ENCODE measurements at places on chromosomes 5 and 9. TPM values are rescaled to one million over a fixed set of nuclear protein-coding genes. Genes with fewer than 3 reads are reported as not detected.

GRCh38 chr9:75061169-75061568, 26.8 kb downstream of the NMRK1 start:
- DNase-seq, result no peak

DNA sequence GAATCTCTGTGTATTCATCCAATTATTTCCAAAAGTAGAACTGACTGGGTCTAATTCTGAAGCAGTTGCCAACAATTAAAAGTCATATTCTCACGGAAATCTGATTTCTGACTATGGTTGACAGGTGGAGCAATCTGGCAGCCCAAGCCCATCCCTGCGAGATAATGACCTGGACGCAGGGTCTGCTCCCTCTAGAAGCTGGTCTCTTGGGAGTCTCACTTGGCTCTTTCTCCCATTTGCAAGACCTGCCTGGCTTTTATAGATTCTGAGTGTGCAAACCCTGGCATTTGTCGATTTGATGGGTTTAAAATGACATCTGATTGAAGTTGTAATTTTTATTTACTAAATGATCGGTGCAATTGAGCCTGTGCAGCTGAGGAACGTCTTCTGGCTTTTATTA, 49.4 kb upstream of the NEURL1B start:
- DNase-seq, result no peak

Gene SLC36A2
- total RNA-seq, result not detected

Gene ARSI
- 23.0 TPM for total RNA-seq

All from astrocyte (in vitro differentiated cells and primary cell).